ENCODE measurements at places on chromosomes 7 and 10.

DNA sequence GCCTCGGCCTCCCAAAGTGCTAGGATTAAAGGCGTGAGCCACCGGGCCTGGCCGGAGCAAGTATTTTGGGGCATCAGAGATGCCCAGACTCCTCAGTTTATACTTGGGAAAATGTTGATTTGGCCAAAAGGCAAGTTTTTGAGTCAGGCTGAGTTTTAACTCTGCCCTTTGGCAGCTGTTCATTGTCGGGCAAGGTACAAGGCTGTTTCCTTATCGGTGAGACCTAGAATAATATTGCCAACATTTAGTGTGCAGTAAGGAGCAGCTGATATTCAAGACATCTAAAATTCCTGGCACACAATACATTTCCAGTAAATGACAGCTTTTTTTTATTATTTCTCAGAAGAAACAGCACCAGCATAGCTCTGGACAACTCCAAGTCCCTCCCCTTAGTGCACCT, 147.6 kb upstream of the C7orf33 start:
- no peak for DNase-seq

DNA sequence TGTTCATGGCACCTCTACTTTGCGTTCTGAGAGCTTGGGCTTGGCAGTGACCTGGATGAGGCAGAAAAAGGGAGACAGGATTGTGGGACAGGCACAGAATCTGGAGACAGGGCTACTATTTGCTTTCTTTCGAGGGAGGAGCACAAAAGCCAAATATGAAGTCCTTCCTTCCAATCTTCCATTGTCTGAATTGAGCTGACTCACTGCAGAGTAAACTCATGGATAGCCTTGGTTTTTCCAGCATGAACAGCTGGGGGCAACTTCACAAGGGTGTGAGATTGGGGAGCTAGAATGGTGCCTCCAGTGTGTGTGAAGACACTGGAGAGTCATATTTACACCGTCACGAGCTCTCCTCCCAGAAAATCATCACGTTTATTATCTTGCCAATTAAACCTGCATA, 55.6 kb upstream of the NRP1 start:
- no peak for DNase-seq

GRCh38 chr7:159108941-159109652, 35.6 kb downstream of the VIPR2 start:
- DNase-seq: no peak

- DNase-seq: no peak
Observed at GRCh38 chr7:158263964-158264748, 323.5 kb downstream of the PTPRN2 start.

- DNase-seq: no peak
Observed at GRCh38 chr10:115830265-115830970, 442.6 kb downstream of the GFRA1 start.

- no peak for DNase-seq
Observed at GRCh38 chr7:150904011-150904909, 51.9 kb downstream of the AOC1 start.

DNA sequence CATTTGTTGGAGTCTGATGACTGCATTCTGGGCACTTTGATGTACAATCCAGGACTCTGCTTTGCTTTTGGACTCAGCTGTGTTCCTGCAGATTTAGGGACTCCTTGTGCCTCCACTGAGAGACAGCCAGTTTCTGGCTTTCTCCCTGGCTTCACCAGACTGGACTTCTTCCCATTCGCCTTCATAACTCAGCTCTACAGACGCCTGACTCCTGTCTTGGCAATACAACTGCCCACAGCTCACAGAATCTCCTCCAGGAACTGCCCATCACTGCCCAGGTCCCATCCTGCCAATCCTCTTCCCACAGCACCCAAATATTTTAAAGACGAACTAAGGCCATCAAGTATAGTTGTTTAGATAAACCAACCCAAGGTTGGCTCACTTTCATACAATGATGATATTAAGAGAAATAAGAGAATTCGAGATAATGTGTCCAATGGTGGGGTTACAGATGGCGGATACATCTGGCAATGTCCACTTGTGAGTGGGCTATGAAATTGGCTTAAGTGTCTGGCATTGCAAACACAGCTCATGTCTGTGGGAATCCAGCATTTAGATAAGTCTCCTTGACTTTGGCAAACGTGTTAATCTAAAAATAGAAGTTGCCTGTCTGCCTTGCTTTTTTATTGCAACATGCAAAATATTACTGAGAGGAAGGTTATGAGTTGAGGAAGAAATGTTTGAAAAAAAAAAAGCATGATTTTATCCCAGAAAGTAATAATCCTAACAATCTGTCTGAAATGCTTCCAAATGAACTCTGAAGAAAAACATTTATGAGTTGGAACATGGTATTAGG, 95.1 kb downstream of the ITGA8 start:
- DNase-seq: no peak

GRCh38 chr10:133335246-133336117, 1.2 kb downstream of the CALY start:
- DNase-seq: peak; percentile 77

- no peak for DNase-seq
Observed at GRCh38 chr7:52586704-52587103, 448.7 kb upstream of the POM121L12 start.

DNA sequence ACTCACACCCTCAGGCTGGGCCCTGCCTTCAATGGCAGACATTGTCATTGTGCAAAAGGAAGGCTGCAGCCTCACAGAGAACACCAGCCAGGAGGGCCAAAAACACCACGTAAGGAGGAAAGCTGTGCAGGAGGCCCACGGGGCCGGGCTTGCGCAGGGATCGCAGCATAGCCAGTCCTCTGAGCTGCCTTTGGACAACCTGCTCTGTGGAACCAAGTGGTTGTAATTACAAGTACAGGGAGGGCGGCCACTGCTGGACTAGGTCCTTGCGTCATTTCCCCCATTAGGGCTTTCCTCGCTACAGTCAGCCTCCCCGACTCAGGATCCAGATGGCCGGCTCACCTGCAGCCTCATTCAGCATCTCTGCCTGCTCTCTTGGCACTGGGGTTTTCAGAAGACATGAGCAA, 66.9 kb downstream of the FAM53B start:
- DNase-seq: no peak

- no peak for DNase-seq
Observed at GRCh38 chr10:118505363-118505762, 90.1 kb downstream of the PRLHR start.

DNA sequence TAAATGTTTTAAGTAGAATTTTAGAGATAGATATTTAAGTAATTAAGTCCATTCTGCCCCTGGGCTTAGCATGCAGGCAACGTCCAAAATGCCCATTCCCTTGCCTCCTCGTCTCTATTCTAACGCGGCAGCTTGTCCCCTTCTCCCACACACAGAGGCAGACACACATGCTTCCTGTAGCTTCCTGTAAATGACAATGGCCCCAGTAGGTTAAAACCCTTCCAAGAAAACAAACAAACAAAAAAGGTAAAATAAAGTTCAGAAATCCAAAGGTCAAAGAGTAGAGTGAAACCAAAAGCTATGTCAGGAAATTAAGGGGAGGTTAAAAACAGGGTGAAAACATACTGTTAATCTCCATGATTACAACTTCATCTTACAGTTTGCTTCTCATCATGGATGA, 857.6 kb downstream of the GATA3 start:
- DNase-seq: no peak

DNA sequence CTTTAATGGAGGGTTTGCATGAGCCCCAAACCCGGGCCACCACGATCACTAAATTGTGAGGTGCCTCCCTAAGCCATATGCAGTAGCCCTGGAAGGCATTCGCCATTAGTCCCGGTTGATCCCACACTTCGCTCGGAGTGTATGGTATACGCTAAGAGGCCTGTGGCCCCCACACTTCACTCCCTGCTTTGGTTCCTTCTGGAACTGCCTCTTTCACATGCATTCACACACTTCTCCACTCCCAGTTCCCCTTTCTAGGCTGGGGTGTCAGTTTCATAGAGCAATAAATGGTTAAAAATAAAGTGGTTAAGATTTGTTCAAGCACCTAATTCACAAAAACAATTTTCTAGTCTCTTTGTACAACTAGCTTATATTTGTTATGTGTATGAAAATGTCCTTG, 212.1 kb upstream of the KCND2 start:
- no peak for DNase-seq

GRCh38 chr7:41691286-41692190, 11.4 kb downstream of the INHBA start:
- DNase-seq: no peak

DNA sequence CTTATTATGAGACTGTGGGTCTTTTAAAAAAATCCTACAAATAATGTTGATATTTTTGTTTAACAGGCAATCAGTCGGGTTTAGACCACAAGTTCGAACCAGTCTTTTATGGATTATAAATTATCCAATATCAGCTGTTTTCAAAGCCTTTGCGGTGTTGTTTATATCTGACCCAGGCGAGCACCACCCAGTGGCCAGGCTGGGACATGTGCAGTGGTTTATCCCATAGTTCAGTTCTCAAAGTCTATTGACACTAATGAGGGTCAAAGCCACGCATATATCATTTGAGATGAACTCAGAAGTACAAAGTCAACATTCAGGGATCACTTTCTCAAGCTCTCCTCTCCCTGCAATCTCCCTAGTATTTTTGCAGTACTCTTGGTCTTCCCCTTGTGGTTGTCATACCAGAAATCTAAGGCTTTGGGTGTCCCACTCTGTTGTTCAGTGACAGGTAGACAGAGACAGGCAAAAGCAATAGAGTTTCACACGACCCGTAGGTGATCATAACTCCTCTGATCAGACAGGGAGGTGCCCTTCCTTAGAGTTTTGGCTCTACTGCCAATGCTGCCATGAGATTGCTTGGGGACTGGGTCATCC, 117.4 kb upstream of the POM121L12 start:
- DNase-seq: no peak

GRCh38 chr10:49830846-49831245, 68.7 kb upstream of the OGDHL start:
- DNase-seq: no peak

DNA sequence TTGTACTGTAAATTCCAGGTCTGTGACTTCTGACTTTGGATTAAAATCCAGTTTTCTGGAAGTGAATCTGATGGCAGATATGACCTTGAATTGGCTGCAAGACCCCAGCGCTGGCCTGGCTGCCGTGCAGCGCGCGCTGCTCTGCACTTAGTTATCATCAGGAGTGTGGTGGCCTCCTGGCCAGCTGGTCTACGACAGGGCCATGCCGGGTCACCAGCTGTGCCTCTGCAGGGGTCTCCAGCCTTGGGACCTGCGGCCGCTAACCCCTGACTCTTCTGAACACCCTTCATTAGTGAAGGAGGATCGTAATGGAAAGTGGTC, 190.7 kb upstream of the SH2B2 start:
- DNase-seq: no peak

- DNase-seq: no peak
Observed at GRCh38 chr7:99090771-99091542, 53.0 kb downstream of the SMURF1 start.

DNA sequence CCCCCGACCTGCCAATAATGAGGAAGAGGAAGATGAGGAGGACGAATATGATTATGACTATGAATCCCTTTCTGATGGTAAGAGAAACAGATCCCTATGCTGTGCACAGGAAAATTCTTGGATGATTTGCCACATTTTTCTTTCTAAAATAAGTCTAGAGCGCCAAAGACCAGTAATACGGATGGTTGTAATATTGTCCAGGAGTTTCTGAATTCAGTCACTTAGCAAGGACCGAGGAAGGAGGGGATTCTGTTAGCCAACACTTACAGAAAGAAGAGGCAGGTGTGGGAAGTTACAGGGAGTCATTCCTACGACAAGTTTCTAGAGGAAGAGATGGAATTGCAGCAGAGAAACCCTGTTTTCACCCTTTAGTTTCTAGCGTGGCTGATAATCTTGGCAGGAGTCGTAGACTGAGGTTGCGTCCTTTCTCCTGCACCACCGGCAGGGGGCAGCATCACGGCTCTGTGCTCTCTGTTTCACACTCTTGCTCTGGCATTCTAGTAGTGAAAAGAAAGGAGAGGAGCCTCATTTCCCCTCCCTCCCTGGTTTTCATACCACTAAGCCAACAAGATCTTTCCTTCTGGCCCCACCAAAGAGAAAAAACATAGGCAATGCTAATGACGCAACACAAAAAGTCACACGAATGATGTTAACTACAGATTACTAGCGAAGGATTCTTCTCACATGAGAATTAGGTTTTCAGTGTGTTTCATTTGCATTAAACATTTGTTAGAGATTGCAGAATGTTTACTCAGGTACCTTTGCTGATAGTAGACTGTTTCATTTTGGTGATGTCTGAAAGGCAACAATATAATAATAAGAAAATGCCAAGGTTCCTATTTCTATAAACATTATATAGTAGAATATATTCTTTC, 82.7 kb downstream of the NOC3L start:
- DNase-seq: peak; percentile 37

DNA sequence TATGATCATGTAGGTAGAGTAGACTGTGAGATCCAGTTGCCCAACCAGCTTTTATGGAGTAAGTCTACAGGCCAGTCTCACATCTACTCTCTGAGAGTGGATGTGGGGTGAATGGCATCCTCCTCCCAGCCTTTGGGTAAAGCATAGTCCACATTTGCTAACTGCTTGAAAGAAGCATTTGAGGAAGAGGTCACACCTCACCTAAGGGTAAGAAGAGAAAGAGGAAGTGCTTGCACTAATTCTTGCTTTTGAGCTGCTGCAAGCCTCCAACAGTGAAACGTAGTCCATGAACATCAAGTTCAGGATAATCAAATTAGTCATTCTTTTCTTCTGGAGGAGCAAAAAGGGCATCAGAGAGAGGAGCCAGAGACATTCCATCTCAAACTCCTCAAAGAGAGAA, 93.9 kb upstream of the AGR3 start:
- DNase-seq: no peak

GRCh38 chr10:49072166-49072885, 43.0 kb downstream of the VSTM4 start:
- DNase-seq: no peak

DNA sequence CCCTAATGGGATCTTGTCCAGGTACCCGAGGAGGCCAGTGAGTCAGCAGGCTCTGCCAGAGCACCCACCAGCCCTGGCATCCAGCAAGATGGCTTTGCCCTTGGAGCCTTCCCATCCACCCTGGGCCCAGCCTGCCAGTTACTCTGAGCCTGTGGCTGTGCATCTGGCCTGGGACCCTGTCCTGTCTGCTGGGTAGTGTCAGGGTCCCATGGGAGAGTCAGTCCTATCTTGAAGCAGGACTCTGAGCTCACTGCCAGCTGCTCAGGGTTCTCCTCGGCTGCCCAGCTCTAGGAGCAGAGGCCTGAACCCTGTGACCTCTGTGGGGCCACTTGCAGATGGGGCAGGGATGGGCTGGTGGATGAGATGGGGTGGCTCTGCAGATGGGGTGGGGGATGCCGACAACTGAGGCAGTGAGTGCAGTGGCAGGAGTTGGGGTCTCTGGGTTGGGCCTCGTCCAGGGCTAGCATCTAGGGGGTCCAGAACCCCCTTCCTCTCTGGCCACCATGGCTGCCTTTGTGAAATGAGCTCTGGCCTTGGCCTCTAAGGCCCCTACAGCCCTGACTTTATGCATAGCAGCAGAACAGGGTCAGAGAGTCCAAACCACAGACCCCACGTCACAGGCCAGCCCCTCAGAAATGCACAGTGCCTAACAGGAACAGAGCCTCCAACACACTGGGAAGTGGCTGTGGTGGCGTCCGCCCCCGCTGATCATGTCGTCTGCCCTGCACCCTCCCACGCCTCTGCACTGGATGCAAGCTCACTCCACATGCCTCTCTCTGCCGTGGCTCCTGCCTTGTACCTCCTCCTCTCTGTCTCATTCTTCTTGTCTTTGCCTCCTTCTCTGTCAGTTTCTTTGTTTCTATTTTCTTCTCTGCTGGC, 88.1 kb upstream of the RET start:
- no peak for DNase-seq

- DNase-seq: no peak
Observed at GRCh38 chr10:11678074-11678793, 63.9 kb upstream of the ECHDC3 start.

GRCh38 chr10:28797904-28798371, 120.6 kb downstream of the BAMBI start:
- DNase-seq: no peak

GRCh38 chr7:37549076-37549931, 100.6 kb upstream of the ELMO1 start:
- DNase-seq: no peak
